CD4-positive, alpha-beta T cell treated with Interleukin-15 for 1 hour (primary cell): ENCODE measurements at places on chromosomes 2 and 18.

DNA sequence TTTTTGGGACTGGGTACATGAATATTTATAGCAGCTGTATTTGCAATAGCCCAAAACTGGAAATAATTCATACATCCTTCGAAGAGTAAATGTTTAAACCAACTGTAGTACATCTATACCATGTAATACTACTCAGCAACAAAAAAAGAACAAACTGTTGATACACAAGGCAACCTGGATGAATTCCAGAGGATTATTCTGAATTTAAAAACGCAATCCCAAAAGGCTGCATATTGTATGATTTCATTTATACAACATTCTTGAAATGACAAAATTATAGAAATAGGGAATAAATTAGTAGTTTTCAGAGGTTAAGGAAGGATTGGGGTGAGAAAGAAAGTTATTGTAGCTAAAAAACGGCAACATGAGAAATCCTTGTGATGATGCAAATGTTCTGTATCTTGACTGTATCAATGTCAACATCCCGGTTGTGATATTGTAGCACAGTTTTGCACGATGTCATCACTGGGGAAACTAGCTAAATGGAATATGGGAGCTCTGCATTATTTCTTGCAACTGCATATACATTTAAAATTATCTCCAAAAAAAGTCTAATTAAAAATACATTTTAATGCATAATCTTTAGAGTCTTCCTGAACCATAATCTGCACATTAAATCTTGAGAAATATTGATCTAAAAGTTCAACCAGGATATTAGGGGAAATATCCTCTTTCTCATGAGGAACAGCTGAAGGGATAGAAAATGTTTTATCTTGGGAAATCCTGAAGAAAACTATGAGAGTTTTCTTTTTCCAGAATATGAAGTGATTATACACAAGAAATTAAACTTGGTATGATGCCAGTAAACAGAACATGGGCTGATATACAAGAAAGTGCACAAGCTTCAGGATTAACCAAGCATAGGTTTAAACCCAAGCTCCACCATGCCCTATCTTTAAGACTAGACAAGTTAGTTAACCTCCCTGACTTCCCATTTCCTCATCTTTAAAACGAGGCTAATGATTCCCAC is 21.9 kb downstream of the EVA1A start:
- DNase-seq: no peak

DNA sequence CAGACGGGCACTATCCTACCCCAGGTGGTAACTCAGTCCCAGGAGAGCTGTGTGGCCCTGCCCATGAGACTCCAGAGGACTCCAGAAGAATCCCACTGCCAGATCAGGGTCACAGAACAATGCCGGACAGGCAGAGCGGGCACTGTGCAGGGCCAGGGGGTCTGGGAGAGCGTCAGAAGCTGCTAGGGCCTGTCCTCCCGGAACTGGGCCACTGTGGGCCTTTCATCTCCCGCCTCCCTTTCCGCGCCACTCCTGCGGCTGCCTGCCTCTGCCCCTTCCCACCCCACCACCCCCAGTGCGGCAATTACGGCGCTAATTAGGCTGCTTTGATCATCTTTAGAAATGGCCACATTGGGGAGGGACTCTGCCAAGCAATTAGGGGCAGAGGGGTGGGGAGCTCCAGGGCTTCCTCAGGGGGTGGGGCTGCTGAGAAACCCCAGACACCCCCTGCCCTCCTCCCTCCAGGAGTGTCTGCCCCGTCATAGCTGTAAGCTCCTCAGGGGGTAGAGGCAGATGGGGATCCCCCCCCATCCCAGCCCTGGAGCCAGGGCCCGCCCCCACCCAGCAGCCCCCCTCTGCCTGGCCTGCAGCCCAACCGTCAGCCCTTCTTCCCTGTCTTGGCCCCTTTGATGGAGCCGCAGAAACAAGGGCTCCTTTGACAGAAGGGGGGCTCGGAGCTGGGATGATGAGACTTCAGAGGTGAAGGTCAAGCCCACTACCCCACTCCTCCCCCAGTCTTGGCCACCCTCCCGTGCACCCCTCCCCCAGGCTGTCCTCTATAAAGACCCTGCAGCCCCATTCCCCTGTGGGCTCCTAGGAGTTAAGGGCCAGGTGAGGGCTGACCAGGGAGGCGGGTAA is at the start of gene PRSS56:
Gene PRSS56, plus strand, starts transcription at position 808 of the 858 bp plus-strand sequence. CDS start 211 bp downstream, outside the sequence.
- no peak for DNase-seq

- DNase-seq: no peak
Measured at GRCh38 chr2:223925106-223925505, 20.0 kb downstream of the WDFY1 start.

DNA sequence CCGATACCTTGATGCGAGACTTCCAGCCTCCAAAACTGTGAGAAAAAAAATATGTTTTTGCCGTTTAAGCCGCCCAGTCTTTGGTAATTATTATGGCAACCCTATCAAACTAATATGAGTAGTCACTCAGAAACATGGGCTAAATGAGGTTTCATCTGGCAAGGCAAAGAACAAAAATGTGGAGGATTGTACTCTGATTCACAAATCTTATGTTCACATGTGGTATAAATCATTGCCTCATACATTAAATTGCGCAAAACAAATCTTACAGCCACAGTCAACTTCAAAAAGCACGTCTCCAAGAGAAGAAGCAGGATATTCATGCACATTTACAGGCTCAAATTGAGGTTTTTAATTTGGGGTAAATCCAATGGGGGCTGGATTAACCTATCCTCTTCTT is 1435.4 kb upstream of the LRRTM1 start:
- no peak for DNase-seq

DNA sequence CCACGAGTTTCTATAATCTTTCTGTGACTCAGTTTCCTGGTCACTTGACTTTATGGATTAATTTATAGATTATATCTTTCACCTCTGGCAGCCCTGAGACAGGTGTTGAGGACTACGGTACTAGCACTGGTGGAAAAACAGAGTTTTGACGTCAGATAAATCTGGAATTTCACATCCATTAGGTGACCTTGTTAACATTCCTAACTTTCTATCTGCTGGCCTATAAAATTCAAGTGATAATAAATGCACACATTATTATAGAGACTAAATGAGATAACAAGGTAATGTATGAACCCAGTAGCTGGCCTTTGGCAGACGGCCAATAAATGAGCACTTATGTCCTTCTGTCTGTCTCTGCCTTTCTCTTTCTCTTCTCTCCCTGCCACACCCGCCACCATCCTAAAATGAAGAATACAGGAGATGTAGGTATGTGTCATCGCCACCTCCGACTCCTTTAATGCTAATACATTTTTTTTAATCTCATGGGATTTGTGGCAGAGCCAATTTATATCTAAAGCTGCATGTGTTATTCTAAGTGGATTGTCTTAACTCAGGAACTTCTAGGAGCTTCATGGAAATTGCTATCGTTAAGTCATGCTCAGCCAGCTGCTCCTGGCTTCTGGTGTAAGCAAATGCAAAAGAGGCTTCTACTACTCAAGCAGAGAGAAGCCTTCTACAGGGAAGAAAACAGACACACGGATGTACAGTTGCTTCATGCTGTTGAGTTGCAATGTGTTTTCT is 2.3 kb downstream of the TM4SF20 start:
- no peak for DNase-seq

GRCh38 chr2:29423061-29423666 is 307.9 kb downstream of the CLIP4 start:
- DNase-seq: no peak

DNA sequence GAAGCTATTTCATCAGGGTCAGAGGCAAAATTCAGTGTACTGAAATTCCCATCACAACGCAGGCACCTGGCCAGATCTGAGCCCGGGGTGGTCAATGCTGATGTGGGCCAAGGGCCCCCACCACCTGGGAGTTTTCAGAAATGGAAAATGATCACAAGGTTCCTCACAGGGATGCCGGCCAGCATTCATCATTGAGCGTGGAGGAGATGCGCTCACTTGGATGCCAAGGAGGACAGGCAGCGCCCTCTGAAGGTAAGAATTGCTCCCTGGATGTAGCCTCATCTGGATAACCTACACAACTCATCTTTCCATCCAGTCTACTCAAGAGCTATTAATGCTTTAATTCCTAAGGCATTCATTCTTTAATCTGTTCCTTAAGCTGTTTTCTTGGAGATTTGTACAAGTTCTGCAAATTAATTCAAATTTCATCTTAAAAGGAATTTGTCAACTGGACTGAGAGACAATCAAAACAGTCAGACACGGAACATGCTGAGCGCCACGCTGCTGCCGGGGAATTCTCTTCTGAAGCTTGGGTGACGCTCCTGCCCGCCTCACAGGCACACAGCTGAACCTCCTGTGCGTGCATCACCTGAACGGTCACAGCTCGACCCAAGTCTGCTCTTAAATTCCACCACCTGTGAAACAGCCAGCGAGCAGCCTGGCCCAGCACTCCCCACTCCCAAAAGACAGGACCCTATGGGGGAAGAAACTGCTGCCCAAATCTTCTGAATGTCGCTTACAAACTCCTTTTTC is 206.7 kb downstream of the HDAC4 start:
- no peak for DNase-seq
